Spleen (tissue), 13 donors: ENCODE measurements at places on chromosomes 1 and 21. TPM values are rescaled to one million over a fixed set of nuclear protein-coding genes. Genes with fewer than 3 reads are reported as not detected.

Gene ANGEL2
- 96.8 TPM for total RNA-seq

Gene LYST
- total RNA-seq, result 113 TPM

GRCh38 chr1:204528241-204528640, 12.0 kb downstream of the MDM4 start:
- H3K27ac ChIP-seq, result no peak overlapping the region
- DNase-seq, result no peak
- no peak overlapping the region for H3K4me3 ChIP-seq
- H3K36me3 ChIP-seq, result peaks cover 90% of the 10 kb centered on the region
- peaks cover 5% of the 10 kb centered on the region for H3K4me1 ChIP-seq

Gene RIMKLA
- 0.43 TPM for total RNA-seq

GRCh38 chr1:231011963-231012362, 28.1 kb downstream of the FAM89A start:
- H3K27ac ChIP-seq, result no peak overlapping the region
- no peak for DNase-seq
- no peaks in the 10 kb centered on the region for H3K4me1 ChIP-seq
- H3K27me3 ChIP-seq, result no peaks in the 10 kb centered on the region
- H3K4me3 ChIP-seq, result no peak overlapping the region
- H3K36me3 ChIP-seq, result peaks cover 23% of the 10 kb centered on the region

DNA sequence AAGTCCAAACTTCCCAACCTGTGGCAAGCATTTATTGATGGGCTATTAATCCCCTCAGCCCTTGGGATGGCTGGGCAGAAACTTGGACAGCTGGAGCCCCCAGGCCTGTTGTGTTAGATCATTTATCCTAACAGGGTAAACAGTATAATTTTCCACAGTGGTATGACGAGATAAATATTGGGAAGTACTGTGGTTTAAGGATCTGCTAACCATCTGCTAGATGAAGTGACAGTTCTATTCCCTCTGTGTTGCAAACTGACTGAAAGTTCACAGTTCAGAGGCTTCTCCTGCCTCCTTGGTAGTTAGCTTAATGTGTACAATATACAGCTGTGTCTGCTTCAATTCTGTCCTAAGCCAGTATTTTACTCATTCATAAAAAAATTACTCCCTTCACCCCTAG, 127.5 kb upstream of the CHODL start:
- no peaks in the 10 kb centered on the region for H3K36me3 ChIP-seq
- H3K4me3 ChIP-seq, result no peak overlapping the region
- H3K27me3 ChIP-seq, result no peaks in the 10 kb centered on the region
- no peaks in the 10 kb centered on the region for H3K4me1 ChIP-seq
- no peak for DNase-seq

DNA sequence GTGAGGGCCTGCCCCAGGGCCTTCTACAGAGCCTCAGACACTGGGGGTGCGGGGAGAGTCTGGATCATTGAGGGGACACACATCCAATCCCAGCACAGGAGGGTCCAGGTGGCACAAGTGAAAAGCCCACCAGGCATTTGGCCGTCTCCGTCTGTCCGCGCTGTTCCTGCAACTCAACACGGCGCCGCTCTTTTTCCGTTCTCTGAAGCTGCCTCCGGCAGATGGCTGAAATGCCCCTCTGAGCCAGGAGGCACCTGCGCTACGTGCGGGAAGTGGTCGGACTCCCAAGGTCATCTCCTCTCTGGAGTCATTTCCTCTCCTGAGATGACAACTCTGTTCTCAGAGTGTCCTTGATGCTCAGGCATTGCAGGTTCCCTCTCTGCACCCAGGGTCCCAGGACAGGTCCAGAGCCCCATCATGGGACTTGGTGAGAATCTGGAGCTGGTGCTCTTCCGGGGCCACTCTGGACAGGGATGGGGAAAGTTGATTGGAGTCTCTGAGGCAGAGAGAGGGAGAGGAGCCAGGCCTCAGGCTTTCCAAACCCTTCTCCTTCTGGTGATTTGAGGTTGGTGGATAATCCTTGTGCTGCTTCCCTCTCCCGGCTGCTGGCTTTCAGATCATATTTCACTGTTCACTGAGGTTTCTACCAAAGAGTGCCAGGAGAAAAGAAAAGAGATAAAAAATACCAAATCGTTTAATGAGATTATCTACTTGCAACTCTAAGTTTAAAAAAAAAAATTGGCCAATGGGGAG, 14.0 kb upstream of the MIXL1 start:
- no peak overlapping the region for H3K4me3 ChIP-seq
- H3K4me1 ChIP-seq, result no peaks in the 10 kb centered on the region
- DNase-seq, result no peak

DNA sequence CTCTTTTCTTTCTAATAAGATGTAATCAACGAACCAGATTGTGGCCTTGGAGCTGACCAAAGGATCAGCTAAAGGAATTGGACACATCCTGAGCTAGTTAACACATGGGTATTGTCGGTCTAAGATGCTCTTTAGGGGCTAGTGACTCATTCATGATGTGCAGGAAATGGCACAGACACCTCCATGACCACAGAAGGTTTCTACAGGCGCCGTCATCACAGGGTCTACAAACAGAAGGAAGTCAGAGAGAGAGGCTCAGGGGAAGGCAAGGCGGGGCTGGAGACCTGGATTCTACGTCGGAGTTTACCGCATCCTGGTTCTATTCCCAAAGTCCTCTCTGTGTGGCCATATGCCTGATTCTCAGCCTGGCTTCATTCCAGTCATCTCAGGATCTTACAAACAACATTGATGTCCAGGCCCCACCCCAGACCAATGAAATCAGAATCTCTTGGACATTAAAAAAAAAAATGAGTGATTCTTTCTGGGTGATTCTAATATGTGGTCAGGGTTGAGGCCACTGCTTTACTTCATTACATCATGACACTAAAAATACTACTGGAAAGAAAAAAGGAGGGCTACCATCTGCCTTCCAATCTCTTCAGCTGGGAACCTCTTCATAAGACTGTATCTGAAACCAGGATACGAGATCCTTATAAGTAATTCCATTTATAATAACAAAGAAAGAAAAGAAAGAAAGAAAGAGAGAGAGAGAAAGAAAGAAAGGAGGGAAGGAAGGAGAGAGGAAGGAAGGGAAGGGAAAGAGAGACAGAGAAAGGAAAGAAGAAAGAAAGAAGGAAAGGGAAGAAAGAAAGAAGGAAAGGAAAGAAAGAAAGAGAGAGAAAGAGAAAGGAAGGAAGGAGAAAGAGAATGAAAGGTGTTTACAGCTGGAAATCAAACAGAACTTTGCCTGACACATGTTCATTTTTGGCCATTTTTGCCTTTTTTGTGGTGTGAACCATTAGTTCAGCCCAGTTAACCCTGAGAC, 11.6 kb upstream of the KCNJ15 start:
- H3K27me3 ChIP-seq, result no peaks in the 10 kb centered on the region
- no peaks in the 10 kb centered on the region for H3K4me1 ChIP-seq
- H3K27ac ChIP-seq, result no peak overlapping the region
- no peak for DNase-seq
